Activated CD4-positive, alpha-beta T cell treated with anti-CD3 and anti-CD28 coated beads, Interleukin-2, Interleukin-6, amounts not matched to agents 100 ng/mL and 50 ng/mL, durations not matched to agents 16 hours and 8 hours (primary cell): ENCODE measurements at places on chromosomes 2 and 18.

DNA sequence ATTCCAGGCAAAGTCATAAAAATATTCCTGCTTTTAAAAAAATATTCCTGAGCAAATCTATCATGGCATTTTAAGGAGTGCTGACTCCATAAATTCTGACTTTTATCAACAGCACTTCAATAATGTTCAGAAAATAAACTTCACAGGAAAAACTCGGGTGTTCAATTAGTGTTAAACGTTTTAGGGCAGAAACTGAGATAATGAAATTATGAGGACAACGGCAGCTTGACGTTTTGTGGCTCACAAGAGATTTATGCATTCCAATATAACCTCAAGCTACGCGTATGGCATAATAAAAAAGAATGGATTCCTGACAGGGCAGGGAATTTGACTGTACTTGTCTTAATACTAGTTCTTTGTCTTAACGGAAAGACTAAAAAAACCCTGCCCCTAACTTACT, 133.2 kb downstream of the ICOS start:
- DNase-seq, result no peak

DNA sequence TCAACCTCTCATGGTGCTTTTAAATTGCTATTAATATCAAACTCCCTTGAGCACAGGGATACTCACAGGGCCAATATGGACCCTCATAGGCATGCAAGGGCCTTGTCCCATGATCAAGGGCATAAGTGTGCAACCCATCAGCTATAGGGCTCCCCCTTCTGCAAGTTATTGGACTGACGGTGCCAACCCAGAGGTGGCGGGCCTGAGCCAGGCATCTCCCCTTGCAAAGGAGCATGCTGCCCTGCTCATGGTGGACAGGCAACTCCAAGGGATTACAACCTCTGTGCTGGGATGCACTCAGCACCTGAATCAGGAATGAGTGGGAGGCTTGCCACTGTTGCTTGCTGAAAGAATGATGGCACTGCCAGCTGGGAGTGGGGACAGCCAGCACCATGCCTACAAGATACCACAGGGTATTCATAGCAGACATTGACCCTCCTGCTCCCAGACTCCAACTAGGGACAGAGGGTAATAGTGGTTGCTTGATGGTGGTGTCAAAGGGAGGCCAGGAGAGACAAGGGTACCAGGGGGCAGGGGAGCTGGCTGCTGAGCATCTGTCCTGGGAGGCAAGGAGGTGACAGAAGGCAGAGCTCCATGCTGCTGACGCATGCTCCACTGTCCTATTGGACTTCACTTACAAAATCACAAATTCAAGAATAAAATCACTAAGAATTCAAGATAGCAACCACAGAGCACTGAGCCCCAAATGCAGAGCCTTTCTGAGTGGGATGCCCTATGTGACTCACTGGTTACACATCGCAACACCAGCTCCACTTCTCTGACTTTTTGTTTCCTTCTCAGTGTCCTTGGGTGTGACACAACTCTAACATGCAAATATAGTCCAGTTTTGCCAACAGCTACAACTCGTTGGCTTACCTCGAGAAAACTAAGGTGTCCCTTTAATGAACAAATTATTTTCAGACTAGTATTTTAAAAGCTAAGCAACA, 157.1 kb upstream of the CCDC150 start:
- peak; percentile 8 for DNase-seq

GRCh38 chr18:26777351-26778053, 88.0 kb downstream of the AQP4 start:
- no peak for DNase-seq

DNA sequence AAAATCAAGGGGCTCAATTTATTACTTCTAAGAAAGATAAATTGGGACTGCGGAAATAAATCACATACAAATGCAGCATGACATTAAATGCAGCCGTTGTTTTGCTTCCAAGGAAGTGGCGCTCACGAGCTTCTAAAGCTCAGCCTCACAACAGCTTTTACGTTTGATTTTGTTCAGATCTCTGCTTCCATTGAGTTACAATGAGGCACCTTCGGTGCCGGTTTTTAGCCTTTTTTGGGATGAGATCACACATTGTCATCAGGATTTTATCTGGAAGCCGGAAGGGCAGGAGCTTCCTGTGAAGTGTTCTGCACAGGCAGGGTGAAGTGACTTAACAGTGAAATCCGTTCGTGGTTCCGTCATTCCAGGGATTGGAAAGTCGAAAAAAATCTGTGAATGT, 209.8 kb downstream of the DCDC2C start:
- no peak for DNase-seq

DNA sequence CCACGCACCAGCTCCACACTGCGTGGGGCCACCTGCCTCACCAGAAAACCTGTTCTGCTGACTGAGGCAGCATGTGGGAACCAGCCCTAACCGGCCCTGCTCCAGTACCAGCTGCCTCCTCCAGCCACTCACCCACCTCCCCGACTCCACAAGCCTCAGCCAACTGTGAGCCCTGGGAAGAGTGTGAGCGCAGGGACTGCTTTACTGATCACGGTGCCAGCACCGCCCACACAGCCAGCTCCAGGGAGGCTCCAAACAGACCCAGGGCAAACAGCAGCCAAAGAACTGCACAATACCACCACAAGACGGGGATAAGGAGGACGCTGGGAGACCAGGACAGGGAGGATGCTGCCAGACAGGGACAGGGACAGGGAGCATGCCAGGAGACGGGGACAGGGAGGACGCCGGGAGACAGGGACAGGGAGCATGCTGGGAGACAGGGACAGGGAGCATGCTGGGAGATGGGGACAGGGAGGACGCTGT, 28.4 kb downstream of the EIPR1 start:
- DNase-seq, result no peak

GRCh38 chr2:150383587-150383986, 103.9 kb downstream of the RND3 start:
- DNase-seq, result no peak

GRCh38 chr2:153770359-153770991, 101.2 kb upstream of the GALNT13 start:
- DNase-seq, result no peak

DNA sequence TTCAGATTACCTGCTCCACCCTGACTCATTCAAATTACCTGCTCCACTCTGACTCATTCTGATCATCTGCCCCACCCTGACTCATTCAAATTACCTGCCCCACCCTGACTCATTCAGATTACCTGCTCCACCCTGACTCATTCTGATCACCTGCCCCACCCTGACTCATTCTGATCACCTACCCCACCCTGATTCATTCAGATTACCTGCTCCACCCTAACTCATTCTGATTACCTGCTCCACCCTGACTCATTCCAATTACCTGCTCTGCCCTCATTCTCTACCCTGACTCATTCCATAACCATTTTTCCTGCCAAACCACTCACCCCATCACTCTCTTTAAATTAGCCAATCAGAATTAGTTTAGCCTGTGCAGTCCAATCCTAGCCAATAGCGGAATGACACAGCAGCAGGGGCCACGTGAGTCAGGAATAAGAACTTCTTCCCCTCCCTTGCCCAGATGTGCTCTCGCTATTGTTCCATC, 26.2 kb downstream of the CFAP53 start:
- peak; percentile 53 for DNase-seq

DNA sequence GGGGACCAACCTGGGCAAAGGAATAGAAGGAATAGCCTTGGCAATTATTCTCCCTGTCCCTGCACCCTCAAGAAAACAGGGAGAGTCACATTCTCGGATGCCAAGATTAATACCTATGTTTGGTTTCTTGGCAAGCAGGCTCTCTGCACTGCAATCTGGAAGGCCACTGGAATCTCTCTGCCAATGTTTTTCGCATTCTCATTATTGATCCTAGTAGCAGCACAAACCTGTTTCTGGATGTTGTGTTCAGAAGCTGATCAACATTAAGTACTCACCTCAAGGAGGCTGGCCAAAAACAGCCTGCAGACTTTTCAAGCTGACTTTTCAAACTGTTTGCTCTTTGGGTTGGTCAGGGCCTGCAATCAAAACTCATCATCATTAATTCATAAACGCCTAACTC, 62.2 kb downstream of the CLHC1 start:
- DNase-seq, result no peak

DNA sequence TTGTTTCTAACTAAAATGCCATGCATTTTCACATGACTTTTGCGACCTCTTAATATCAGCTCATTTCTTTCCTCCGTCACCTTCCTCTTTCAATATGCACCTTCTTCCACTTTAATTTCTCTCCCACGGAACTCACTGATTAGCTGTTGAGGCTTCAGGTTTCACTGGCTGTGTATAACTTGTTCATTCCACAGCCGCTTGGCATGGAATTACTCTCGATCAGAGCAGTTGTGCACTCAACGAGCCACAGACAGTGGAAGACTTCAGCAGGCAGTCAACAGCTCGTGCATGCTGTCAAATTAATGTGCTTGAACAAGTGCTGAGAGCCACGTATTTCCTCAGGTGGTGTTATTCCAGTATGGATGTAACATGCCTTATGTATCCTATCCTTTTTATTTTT, 491.2 kb upstream of the DDX18 start:
- no peak for DNase-seq

DNA sequence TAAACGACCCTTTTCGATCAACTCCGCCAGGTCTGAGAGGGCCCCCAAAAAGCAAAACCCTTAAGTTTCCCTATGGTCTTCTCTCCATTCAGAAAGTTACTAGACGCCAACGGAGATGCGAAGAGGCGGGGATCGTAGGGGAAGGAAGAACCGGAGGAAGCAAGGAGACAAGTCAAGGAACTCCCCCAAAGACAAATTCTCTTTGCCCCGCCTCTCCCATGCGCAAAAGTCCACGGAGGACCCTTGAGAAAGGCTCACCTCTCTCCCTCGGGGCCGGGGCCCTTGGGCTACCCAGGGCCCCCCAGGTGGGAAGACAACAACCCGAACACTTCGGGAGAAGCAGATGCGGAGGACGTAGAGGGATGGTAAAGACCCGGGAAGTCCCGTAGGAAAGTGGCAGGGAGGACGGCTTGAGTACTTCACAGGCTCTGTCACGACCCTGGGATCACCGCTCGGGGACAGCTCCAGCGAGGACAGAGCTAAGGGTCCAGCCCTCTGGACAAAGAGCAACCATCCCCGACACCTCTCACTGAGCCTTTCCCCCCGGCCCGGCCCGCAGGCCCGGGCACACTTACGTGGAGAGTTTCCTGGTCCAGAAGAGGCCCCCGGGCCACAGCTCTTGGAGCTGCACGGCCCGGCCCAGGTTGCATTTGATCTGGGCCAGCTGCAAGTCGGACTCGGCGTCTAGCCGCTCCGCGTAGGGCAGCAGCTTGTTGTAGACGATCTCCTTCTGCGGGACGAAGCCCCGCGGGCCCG, 647 bp downstream of the PSME4 start:
- peak; percentile 25 for DNase-seq

DNA sequence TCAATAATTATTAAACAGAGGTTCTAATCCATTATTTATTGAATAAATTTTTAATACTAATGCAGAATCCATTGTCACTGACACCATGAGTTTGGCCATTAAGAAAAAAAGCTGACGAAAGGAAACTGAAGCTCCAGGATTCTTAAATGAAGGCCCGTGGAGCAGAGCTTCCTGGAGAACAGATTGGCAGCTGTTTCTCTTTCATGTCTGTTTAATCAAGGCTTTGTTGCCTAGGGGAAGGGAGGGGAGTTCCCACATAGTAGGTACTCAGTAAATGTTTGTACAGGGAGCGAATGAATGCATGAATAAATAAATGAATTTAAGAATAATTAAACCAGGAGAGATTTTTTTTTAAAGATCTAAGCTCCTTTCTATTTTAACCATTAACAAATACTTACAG, 315.1 kb upstream of the KLHL29 start:
- DNase-seq, result no peak

DNA sequence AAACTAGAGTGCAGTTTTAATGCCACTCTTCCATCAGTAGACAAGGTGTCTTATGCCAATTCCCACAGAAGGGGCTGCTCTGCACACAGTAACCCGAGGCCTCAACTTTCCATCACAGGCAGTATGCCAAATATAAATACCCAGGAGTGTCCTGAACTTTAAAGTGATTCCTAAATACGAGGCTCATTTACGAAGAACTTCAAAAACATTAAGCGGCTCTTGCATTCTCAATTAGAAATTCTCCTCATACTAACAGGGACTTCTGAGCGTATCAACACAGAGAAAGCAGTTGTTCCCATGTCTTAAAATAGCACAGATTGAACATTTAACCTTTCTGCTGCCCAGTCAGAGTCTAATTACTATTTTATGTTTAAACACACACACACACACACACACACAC, 638.6 kb downstream of the ERBB4 start:
- no peak for DNase-seq

GRCh38 chr2:24228470-24228869, 53.6 kb downstream of the FAM228A start:
- no peak for DNase-seq
